Activated CD4-positive, alpha-beta T cell treated with anti-CD3 and anti-CD28 coated beads, Interleukin-10, Interleukin-2, amounts not matched to agents 100 ng/mL and 50 ng/mL, durations not matched to agents 16 hours and 8 hours (primary cell): ENCODE measurements at places on chromosomes 1 and 21.

DNA sequence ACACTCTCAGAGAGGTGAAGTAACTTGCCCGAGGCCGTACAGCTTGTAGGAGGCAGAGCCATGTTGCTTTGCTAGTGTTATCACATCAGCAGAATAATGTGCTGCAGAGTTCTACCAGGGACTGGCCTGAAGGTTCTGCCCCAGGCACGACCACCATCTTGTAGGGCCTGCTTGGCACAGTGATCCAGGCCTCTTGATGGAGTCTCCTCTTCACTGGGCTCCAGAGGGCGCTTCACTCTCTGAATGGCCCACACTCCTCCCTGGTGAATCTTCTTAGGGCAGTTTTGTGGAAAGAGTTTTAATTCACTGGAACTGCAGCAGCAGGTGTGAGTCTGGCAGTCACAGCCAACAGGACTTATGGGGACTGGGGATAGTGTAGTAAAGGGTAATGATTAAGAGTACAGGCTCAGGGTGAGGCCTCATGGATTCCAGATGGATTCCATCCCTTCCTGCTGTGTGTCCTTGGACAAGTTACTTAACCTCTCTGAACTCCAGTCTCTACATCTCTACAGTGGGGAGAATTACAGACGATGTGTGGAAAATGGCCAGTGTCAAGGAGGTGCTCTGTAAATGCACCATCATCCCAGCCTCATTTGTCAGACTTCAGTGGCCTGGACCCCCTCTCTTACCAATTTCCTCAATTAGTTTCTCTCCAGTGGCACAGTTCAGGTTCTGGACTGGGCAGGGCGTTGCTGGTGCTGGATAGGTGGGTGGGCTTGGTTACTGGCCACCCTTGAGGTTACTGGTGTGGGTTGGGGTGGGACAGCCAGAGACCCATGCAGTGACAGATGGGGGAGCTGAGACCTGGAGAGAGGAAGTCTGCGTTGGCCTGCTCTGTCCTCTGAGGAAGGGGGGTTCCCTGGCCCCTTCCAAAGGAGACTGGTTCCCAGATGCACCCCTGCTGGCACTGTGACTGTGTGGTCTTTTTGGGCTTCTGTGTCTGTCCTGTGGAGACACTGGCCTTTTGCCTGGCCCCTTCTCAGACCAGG lies 45.9 kb upstream of the CSF3R start:
- peak; percentile 10 for DNase-seq

DNA sequence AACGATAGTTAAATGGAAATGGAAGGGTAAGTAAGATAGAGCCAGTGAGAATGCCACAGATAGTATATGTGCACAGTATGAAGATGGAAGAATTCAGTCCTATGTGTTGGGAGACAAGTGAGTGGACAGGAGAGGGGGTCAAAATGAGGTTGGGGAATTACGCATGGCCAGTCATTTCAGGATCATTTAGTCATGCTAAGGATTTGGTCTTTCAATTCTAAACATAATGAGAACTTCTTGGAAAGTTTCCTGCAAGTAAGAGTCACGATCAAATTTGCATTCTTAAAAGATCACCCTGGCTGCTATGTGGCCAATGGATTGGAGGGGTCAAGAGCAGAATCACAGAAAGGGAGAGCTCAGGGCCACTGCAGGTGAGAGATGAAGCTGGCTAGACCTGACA lies 64.0 kb upstream of the KCNK2 start:
- no peak for DNase-seq

DNA sequence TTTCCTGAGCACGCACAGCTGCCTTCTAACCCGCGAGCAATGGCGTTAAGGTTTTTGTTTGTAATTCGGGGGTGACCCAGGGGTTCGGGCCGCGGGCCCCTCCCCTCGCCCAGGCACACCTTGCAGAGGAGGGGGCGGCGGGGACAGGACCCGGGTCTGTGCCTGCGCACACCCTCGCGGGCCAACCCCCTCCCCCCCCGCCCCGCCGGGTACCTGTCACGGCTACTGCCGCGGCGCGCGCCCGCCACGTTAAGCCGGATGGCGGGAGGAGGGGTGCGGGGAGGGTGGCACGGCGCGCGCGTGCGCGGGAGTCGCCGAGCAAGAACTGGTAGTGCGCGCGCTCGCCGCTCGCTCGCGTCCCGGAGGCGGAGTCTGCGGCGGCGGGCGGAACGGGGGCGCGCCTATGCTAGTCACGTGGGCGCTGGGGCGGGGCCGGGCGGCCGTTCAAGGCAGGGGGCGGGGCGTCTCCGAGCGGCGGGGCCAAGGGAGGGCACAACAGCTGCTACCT lies at the start of gene TPTE:
Gene TPTE (plus strand): TSS at position 493 of the 508 bp plus-strand sequence. CDS start 17,141 bp downstream, outside the sequence.
- no peak for DNase-seq

GRCh38 chr1:13780780-13781179 lies 80.8 kb downstream of the PRDM2 start:
- DNase-seq = no peak

- no peak for DNase-seq
Observed at GRCh38 chr1:240417317-240417716, 194.6 kb downstream of the GREM2 start.

GRCh38 chr1:245984390-245985155 lies 522.5 kb downstream of the SMYD3 start:
- DNase-seq = peak; percentile 26

- no peak for DNase-seq
Observed at GRCh38 chr1:98342566-98342965, 319.0 kb upstream of the SNX7 start.

GRCh38 chr1:205763980-205764379 lies 11.3 kb downstream of the RAB29 start:
- DNase-seq = peak; percentile 35

DNA sequence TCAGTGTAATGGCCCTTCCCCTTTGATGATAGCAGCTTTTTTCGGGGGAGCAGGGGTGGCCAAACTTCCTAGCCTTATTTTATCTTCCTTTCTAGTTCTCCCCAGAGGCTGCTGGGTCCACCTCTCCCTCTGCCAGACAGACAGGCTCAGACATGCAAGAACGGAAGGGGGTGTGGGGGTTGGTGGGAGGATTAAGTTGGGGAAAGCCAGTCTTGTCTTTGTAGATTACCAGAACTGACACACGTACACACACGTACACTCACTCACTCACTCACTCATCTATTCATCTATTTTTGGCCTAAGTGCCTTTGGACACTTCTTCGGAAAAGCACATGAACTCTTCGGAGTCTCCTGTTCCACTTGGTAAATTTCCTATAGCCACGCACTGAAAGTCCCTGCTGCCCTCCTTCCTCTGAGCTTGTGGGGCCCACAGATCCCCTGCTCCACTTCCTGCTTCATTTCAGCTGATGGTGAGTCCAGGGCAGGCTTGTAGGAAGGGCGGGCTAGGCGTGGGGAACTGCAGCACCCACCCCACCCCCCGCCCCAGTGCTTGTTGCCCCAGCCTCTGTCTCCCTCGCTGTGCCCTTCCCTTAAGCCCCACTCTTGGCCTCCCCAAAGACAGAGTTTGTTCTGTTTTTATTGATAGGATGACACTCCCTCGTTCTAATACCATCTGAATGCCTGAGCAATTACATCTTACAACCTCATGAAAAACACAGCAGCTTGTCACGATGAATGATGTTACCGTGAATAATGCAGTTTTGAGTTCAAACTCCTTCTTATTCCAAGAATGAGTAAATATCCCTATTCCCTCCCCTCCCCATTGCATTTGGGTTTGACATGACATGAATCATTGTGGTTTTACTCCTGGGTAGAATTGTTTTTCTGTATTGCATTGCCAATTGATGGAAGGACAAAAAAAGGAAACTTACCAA lies 60.7 kb upstream of the ATP5PO start:
- peak; percentile 91 for DNase-seq

GRCh38 chr1:154703170-154703569 lies 95.2 kb upstream of the ADAR start:
- no peak for DNase-seq

DNA sequence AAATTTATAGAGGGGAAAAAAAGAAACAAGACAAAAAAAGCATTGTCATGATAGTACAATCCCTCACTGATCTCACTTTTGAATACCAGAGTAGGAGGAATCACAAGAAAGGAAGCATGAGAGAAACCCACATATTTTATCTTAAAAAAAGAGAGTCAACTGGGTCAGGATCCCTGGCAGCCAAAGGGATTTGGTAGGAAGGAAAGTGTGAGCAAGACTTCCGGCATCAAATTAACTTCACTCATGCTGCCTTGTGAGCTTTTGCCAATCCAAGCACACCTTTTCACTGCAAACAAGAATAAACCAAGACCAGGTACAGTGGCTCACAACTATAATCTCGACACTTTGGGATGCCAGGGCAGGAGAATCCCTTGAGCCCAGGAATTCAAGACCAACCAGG lies 53.1 kb downstream of the SLC9C2 start:
- no peak for DNase-seq

- DNase-seq = no peak
Observed at GRCh38 chr1:76035053-76035452, 39.5 kb upstream of the ST6GALNAC3 start.

- DNase-seq = no peak
Observed at GRCh38 chr1:6658359-6659060, 33.8 kb downstream of the THAP3 start.

DNA sequence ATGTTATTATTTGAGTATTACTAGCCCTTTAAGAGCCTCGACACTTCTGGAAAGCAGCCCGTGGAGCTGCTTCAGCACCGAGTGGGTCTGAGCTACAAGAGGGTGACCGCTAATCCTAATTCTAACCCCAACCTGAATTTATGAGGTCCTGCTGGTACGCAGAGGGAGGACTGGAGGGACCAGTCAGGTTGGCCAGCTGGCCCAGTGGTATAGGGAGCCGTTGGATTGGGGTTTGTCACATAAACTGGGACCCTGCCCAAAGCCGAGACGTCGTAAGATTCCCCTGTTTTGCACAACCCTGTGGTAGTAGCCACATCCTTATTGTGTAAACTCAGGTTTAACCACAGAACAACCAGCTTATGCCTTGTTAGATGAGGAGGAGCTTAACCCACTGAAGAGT lies 60.8 kb upstream of the F3 start:
- DNase-seq = peak; percentile 61

DNA sequence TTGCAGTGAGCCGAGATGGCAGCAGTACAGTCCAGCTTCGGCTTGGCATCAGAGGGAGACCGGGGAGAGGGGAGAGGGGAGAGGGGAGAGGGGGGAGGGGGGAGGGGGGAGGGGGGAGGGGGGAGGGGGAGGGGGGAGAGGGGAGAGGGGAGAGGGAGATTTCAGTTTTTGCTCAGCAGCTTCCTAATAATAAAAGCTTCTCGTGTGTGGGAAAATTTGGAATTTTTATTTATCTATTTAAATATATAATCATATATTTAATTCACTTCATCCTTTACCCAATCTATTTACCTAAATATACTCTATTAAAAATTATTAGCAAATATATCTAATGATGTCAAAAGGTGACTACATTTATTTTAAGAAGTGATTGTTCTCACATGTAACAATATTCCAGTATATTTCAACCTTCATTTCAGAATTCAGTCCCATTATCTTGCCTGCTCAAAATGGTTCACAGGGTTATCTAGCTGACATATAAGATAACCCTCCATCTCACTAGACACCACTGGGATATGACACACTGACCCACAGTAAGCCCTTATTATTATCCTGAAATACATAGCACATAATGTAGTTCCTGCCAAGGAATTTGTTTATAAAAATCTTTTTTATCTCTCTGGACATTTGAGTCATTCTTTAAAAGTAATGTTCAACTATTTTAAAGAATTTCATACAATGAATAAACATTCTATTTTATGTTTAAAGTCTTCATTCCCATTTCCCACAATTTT lies 105.9 kb downstream of the GPATCH2 start:
- DNase-seq = no peak

- DNase-seq = no peak
Observed at GRCh38 chr21:30829659-30830058, at the start of gene KRTAP7-1. Gene KRTAP7-1, minus strand, starts transcription at chr21:30829759. Its CDS starts 61 bp downstream, at chr21:30829698.

DNA sequence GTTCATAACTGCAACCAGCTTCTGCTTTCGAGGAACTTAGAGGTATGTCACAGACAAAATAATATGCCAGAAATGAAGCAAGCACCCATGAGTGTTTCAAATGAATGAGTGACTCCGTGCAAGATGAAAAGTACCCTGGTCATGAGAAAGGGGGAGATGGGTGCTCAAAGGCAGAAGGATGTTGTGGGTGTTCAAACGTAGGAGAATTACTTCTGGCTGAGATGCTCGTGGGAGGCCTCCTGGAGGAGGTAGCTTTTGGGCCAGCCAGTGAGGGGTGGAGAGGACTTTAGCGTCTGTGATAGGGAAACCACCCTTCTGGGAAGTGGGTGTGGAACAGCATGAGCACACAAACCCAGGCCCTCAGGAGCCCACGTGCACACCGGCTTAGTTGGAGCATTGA lies 113.8 kb downstream of the SYF2 start:
- DNase-seq = peak; percentile 15

GRCh38 chr1:224852901-224853568 lies 76.4 kb upstream of the DNAH14 start:
- DNase-seq = no peak

DNA sequence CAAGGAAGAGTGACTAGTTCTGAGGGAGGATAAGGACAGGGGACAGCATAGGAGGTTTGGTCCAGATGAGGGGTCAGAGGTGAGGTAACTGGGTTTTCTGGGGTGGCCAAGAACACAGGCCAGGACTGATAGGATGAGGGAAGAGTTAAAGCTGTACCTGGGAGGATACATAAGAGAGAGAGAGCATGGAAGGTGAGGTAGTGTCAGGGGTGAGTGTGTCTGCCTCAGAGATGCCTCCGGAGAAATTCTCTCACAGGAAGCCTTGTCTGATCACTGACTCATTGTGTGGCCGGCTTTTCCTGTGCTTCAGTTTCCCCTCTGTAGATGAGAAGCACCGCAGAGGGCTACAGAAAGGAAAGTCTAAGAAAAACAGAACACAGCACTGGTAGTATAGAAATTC lies 40.2 kb downstream of the FASLG start:
- DNase-seq = peak; percentile 93
